ENCODE measurements at places on chromosomes 2 and 18. TPM values are rescaled to one million over a fixed set of nuclear protein-coding genes. Genes with fewer than 3 reads are reported as not detected.
A peak's percentile ranks its signal among the peaks of the same experiment; 100 is the strongest.

- DNase-seq, result peak; percentile 28
Measured at GRCh38 chr2:57906152-57906732, 140.4 kb upstream of the VRK2 start.

DNA sequence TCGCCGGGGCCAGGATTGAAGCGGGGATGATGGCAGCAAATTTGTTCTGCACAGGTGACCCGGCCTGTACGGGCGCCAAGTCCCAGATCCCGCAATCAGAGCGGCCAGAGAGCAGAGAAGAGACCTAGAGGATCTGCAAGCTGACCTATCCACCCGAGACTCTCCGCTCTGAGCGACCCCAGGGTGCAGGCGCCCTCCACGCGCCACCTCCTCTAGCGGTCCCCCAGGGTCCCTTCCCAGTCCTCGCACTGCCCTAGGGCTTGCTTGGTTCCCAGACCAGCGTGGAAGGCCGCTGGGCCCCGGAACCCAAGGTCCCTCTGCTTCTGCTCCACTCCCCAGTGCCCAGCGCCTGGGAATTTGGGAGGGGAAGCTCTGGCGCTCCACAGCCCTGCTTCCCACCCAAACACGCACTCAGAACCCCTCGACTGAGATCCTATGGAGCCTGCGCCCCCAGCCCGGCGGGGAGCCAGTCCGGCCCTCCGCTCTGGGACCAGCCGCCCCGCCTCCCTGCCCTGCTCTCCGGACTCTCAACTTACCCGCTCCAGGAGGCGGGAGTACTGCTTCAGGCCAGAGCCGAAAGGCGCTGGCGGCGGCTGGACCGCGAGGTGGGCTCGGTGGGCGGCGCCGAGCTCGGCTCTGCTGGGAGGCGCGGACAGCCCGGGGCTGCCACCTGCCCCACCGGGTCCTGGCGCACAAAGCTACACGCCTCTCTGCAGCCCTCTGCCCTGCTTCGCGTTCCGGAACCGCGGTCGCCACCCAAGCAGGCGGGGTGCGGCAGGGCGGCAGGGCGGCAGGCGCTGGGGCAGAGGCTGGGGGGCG lies 3.0 kb upstream of the SIX3 start:
- no peak for DNase-seq

DNA sequence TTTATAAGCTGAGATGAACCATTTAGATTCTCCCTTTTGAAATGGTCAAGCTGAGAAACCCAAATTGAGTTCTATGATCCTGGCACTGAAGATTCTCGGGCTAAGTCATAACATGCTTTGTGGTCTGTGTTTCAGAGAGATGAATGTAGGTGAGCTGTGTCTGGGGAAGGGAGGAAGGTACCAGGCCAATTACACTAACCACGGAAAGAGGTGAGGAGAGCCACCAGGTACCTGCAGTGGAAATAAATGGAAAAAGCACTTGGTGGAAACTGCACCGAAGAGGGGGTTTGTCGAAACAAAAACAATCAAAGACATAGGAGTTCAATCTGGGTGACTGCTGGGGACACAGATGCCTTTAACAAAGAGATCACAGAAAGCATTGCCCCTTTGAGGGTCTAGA lies 963 bp upstream of the MRPL44 start:
- DNase-seq, result peak; percentile 87

- no peak for DNase-seq
Measured at GRCh38 chr2:237900891-237901831, 41.7 kb downstream of the RAMP1 start.

- DNase-seq, result no peak
Measured at GRCh38 chr2:51350100-51350499, 318.2 kb upstream of the NRXN1 start.

DNA sequence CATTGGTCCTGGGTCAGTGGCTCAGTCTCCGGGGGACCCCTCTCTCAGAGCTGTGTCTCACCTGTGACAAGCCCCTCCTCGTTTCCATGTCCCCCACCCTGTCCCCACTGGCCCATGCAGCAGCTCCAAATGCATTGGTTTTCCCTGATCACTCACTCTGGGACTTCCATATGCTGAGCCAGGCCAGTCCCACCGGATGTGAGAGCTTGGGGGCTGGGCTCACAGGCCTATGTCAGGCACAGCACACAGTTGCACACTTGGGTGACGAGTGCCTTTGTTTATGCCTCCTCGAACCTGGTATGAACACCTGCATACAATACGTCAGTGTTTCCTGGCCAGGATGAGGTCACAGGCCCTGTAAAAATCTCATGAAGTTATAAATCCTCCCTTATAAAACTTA lies 232.5 kb downstream of the TFCP2L1 start:
- DNase-seq, result no peak

- no peak for DNase-seq
Measured at GRCh38 chr18:36389811-36390581, 92.5 kb downstream of the FHOD3 start.

GRCh38 chr2:78967294-78967693 lies 58.2 kb upstream of the REG3G start:
- DNase-seq, result no peak

GRCh38 chr2:174492963-174493431 lies 6.2 kb upstream of the GPR155 start:
- no peak for DNase-seq

DNA sequence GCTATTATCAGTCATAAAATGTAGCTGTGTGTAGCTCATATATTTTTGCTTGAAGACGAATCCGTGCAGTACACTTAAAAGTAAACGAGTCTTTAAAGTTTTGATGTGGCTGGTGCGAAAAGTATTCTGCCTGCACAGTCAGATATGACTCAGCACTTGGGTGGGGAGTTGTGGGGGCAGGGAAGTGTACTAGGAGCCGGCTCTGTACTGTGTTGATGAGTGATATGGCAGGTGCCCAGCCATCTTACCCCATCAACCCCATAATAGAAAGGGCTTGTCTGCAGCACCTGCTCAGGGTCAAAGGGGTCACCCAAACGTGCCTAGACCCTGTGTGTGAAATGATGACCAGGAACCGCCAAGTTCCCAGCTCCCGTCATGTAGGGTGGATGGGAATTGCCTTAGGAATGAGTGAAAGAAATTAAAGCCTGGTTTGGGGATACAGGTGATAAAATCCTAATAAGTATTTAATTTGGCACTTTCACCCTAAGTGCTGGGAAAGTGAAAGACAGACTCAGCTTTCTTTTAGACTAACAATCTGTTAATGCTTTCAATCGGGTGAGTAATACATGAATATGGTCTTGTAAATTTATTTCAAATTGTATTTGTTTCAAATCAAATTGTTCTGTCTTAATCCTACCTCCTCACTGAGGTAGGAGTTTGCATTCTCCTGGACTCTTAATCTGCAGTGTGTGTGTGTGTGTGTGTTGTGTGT lies 48.0 kb downstream of the BCL2L11 start:
- DNase-seq, result peak; percentile 83

- peak; percentile 61 for DNase-seq
Measured at GRCh38 chr18:57331718-57332117, 20.6 kb upstream of the ST8SIA3 start.

GRCh38 chr2:134284119-134284670 lies 30.3 kb downstream of the MGAT5 start:
- DNase-seq, result no peak

DNA sequence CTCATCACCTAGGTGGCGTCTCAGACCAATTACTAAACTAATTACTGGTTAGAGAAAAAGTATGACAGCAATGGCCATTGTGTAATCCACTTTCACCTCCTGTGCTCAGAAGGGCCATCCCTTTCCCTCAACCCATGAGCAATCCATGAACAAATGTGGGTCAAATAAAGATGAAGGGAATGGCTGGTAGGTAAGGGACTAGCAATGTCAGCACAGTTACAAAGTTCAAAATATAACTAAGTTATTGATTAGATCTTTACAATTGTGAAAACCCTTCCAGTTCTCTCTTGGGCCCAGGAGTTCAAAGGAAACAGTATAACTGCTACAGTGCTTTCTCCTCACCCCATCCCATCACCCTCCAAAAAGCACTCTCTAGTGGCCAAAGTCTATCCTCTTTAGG lies 98.3 kb downstream of the DTNA start:
- DNase-seq, result peak; percentile 4

GRCh38 chr2:28758459-28758858 lies 6.8 kb downstream of the PPP1CB start:
- no peak for DNase-seq

- DNase-seq, result no peak
Measured at GRCh38 chr2:242040681-242041080, 171.2 kb downstream of the RTP5 start.

GRCh38 chr2:216525972-216526371 lies 27.3 kb downstream of the RPL37A start:
- no peak for DNase-seq

- no peak for DNase-seq
Measured at GRCh38 chr18:79647307-79647706, 32.3 kb upstream of the CTDP1 start.

GRCh38 chr2:69731147-69731970 lies 10.6 kb upstream of the ANXA4 start:
- no peak for DNase-seq

- no peak for DNase-seq
Measured at GRCh38 chr2:63796366-63796765, 45.3 kb upstream of the UGP2 start.

- no peak for DNase-seq
Measured at GRCh38 chr2:218095853-218096252, 26.8 kb downstream of the RUFY4 start.

GRCh38 chr2:203819434-203820133 lies 48.0 kb upstream of the CTLA4 start:
- DNase-seq, result no peak

GRCh38 chr2:231680285-231680991 lies 27.9 kb upstream of the PTMA start:
- DNase-seq, result no peak

DNA sequence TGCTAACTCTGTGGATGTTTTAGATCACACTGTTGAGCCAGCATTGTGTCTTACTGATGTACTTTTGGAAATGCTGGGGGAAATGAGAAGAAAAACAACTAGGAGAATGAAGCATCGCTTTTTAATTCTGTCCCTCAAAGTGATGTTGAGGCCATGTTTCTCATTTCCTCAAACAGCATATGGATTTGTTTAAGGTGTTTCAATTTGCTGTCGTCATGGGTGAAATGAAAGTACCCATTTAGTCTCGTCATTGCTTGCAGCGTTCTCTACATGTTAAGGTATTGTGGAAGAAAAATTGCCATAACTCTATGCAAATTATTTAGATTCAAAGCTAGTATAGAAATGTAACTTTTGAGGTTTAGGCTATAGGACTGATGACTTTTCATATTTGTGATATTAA lies 151.3 kb downstream of the KCTD1 start:
- no peak for DNase-seq

- DNase-seq, result no peak
Measured at GRCh38 chr2:127577973-127578372, 42.5 kb downstream of the MYO7B start.

DNA sequence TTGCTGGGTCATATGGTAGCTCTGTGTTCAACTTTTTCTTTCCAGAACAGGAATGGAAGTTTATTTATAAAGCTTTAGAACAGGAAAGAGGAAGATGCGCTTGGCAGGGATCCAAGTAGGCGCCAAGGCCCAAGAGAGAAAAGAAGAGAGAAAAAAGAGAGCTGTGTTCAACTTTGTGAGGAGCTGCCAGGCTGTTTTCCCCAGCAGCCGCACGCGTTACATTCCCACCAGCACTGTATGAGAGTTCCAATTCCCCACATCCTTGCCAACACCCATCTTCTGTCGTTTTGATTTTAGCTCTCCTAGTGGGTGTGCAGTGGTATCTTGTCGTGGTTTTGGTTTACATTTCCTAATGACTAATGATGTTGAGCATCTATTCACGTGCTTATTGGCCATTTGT lies 51.4 kb downstream of the KCNF1 start:
- peak; percentile 41 for DNase-seq

DNA sequence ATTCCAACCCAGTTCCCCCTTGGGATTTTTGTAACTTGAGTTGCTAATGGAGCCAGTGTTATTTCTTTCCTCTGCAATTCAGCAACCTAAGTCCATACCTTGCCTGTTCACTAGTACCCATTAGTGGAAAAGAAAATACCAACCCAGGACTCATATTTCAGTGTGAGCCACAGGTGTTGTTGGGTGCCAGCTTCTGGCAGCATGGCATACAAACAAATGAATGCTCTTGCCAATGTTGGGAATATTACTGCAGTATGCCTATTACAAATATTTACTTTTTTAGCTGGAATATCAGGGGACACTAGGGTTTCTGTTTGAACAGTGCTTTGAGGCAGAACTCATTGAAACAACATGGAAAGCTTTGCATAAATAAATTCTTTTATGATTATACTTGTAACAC lies 130.2 kb downstream of the NCKAP5 start:
- no peak for DNase-seq

DNA sequence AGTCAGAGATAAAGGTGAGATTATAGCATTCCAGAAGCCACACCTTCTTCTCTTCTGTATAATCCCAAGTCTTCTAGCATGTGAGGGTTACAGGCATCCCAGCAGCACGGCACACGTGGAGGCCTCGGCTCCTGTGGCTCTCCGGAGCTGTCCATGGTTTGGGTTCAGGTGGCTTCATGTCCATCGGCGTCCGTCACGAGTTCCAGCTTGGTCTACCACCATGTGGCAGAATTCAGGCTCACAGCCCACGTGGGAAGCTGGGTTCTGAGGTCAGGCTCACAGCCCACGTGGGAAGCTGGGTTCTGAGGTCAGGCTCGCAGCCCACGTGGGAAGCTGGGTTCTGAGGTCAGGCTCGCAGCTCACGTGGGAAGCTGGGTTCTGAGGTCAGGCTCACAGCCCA lies 378.3 kb upstream of the SALL3 start:
- DNase-seq, result no peak

- peak; percentile 100 for DNase-seq
Measured at GRCh38 chr2:227817850-227818674, 4.4 kb downstream of the CCL20 start.

GRCh38 chr2:241088791-241089732 lies 13.0 kb downstream of the MTERF4 start:
- no peak for DNase-seq

- no peak for DNase-seq
Measured at GRCh38 chr18:79070486-79070885, 1.3 kb downstream of the ATP9B start.

GRCh38 chr2:122866095-122866494 lies 1110.6 kb downstream of the TSN start:
- DNase-seq, result peak; percentile 46

GRCh38 chr2:213429516-213429915 lies 145.3 kb downstream of the SPAG16 start:
- peak; percentile 57 for DNase-seq

Gene FER1L5
- 0.17 TPM for total RNA-seq

Gene MC4R
- not detected for total RNA-seq

Gene NEU2
- not detected for total RNA-seq

Gene HNMT
- 0.53 TPM for total RNA-seq

Gene SP5
- total RNA-seq, result not detected

Gene YES1
- 126 TPM for total RNA-seq

Gene DES
- not detected for total RNA-seq

Gene SLC14A1
- under 0.01 TPM for total RNA-seq

Gene CCDC74A
- 4.4 TPM for total RNA-seq

Gene ABCG8
- total RNA-seq, result not detected

Gene APCDD1
- total RNA-seq, result 2.4 TPM

Gene ST6GAL2
- not detected for total RNA-seq

Gene LCLAT1
- total RNA-seq, result 26.4 TPM

Gene C1GALT1C1L
- total RNA-seq, result 0.67 TPM

Gene DNAJC5G
- total RNA-seq, result not detected

Gene FAM228A
- not detected for total RNA-seq

Gene NETO1
- total RNA-seq, result under 0.01 TPM

Gene LOXHD1
- not detected for total RNA-seq

Gene CCDC68
- total RNA-seq, result 2.2 TPM

Data from mammary epithelial cell (primary cell).